Right forelimb (tissue), 1 donor: ENCODE measurements at places on chromosomes 6 and 20.

- no peak for DNase-seq
Measured at GRCh38 chr6:19880066-19880465, 42.9 kb downstream of the ID4 start.

GRCh38 chr6:140909156-140909555 is 1223.6 kb upstream of the GJE1 start:
- DNase-seq: no peak

GRCh38 chr20:20084296-20084752 is 32.0 kb downstream of the CFAP61 start:
- no peak for DNase-seq

DNA sequence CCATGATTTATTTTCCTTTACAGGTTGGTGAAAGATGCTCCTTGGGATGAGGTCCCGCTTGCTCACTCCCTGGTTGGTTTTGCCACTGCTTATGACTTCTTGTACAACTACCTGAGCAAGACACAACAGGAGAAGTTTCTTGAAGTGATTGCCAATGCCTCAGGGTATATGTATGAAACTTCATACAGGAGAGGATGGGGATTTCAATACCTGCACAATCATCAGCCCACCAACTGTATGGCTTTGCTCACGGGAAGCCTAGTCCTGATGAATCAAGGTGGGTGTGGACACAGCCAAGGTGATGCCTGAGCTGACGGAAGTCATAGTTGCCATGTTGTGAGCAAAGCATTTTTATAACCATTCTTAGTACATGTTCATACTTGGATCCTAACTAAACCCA is 34.6 kb upstream of the CALHM6 start:
- DNase-seq: no peak

DNA sequence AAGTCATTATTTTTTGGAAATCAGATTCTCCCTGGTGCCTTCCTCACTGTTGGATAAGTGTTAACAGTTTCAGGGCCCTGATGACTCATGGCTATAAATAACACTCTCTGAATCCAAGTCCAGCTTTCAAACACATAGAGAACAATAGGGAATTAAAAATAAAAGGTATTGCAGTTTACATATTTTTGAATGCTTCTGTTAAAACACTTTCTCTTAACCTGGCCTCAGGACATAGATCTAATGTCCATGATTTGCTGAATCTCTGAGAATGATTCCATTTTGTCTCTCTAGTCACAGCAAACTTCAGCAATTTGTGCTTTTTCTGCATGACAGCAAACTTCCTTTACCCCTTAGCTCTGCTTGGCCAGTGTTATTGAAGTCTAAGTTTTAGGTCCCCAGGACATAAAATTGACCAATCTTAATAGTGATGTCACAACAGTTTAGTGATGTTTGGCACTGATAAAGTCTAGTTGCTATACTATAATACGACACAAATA is 1192.4 kb upstream of the CITED2 start:
- DNase-seq: no peak

DNA sequence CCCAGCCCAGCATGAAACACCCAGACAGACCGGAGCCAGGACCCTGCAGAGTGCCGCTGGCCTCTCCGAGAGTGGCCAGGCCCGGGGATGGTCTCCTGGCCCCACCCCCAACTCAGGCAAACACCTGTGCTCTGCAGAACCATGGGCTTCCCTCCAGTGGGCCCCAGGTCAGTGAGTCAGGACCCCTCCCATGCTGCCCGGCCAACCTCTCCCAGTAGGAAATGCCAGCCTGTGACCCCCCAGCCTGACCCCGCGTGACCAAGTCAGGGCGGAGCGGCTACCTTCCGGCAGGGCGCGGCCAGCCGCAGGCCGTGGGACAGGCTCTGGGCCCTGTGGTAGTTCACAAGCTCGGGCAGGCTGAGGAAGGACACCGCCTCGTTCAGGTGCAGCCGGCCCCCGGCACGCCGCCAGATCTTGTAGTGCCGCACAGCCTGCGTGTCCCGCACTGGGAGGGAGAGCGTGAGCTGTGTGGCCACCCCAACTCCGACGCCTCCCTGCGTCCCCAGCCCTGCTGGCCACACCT is 3.2 kb downstream of the PTK6 start:
- DNase-seq: no peak
